ENCODE measurements at places on chromosomes 3 and 15.

DNA sequence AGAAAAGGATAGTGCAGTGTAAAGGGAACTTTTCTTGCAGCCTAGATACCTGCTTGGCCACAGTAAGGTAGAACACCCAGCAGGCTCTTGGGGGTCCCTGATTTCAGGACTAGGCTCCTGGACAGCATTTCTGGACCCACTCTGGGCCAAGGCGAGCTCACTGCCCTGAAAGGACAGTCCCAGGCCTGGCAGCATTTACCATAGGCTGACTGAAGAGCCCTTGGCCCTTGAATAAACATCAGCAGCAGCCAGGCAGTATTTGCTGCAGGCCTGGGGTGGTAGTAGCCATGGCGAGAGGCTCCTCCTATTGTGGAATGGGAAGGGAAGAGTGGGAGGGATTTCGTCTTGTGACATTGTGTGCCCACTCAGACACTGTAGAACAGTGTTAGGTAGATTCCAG lies 529.2 kb downstream of the TUSC7 start:
- DNase-seq = no peak

DNA sequence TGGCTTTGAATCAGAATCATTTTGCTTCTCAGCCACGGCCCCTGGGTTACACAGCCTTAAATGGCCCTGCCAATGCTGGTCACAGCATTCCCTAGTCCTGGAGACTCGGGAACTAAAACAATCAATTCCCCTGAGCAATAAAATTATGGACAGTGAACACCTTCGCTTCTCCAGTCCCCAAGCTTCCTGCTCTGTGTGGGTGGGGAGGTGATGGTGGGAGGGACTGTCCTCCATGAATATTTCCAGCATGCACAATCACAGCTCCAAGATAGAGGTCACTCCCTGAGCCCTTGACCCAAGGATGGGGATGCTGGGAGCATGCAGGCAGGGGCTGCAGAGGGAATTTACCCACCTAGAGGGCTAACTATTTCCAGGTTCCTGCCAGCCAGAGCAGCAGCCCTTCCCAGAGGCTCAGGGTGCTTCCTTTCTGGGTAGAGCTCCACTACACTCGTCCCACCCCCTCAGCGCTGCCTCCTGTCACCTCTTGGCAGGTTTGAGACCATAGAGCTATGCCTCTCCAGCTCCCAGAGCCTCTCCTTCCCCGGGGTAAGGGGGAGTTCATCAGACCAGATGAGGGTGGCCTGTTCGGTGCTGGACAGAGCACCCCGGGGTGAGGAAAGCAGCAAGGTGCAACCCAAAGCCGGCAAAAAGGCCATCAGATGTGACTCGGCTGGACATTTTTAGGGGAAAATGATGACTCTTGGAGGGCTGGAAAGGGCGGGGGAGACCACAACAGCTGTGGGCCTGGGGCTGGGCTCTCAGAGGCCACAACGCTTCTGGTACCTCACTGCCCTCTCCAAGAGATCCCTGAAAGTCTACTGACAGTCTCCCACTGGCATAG lies 14.5 kb upstream of the CCDC33 start:
- no peak for DNase-seq

DNA sequence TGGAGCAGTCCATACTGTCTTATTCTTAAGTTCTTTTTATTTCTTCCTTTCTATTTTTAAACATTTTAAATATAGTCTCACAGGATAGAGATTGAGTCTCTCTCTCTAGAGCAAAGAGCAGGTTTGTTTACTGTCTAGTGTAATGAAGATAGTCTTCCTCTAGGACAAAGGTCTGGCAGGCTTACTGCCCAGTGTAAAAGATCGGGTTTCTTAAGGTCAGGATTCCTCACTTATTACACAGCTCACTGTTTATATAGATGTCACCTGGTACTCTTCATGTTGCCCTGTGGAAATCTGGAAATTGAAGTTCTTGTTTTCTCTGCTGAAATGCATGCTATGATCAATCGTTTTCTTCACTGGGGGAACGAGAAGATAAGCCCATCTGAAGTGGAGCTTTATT lies 76.0 kb downstream of the ZBBX start:
- DNase-seq = no peak

DNA sequence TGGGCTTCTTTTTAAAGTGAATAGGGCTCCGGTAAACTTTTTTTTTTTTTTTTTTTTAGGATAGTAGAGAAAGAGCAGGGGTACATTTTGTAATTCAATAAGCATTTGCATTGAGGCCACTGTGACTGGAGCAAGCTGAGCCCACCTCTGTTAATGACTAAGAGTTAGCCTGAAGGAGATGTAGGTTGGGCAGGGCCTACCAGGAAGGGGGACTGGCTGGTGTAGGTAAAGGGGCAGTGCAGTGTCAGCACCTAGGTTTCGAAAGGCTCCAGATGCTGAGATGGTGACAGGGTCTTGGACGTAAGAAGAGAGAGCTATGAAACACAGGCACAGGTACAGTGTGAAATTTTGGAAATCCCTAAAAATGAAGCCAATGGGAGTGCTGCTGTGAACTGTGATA lies 30.7 kb downstream of the LPP start:
- DNase-seq = no peak

- no peak for DNase-seq
Measured at GRCh38 chr3:8319935-8320634, 181.5 kb upstream of the LMCD1 start.

GRCh38 chr3:47930979-47931378 lies 85.2 kb downstream of the MAP4 start:
- no peak for DNase-seq

GRCh38 chr3:35322070-35322469 lies 317.3 kb upstream of the ARPP21 start:
- no peak for DNase-seq

DNA sequence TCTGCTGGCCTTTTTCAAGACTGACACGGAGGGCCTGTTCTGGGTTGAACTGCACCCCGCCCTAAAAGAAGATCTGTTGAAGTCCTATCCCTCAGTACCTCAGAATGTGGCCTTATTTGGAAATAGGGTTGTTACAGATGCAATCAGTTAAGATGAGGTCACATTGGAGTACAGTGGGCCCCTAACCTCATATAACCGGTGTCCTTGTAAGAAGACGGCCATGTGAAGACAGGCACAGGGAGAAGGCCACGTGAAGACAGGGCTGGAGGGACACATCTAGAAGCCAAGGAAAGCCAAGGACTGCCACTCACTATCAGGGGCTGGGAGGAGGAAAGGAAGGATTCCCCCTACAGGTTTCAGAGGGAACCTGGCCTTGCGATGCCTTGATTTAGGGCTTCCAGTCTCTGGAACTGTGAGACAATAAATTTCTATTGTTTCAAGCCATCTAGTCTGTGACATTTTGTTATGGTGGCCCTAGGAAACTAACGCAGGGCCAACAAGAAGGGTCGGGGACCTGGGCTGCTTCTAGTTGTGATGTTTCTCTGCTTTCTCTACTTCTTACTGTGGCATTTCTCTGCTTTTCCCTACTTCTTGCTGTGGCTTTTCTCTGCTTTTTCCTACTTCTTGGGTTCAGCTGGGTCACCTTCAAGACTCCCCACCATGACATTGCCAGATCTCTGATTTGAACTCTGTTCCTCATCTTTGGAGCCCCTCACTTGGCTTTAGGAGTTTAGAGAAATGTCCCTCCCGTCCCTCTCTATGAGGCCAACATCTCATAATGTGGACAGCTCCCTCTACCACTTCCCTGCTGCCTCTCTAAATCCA lies 4.8 kb upstream of the CCDC174 start:
- DNase-seq = no peak

GRCh38 chr3:99874237-99875002 lies 56.8 kb downstream of the CMSS1 start:
- no peak for DNase-seq

DNA sequence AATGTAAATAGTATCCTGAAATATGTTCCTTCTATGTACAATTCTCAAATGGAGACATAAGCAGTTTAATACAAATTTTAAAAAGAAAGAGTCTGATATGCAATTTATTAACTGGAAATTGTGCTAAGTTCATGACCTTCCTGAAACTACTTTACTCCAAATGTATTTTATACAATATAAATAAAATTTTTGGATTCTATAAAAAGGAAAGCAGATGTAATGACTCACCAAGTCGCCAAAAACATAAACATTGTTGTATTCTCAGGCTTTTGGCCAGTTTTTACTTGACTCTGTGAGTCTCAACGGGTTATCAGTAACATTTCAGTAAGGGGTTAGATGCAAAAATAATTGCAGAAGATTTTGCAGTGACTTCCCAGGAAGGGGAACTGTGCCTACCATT lies 948.2 kb downstream of the EPHA3 start:
- DNase-seq = no peak

- DNase-seq = no peak
Measured at GRCh38 chr15:62378772-62379498, 213.8 kb upstream of the C2CD4B start.

GRCh38 chr3:49482766-49483165 lies 12.7 kb downstream of the DAG1 start:
- no peak for DNase-seq

- DNase-seq = no peak
Measured at GRCh38 chr3:53027254-53027844, 18.5 kb downstream of the SFMBT1 start.

- DNase-seq = no peak
Measured at GRCh38 chr15:39741258-39741657, 41.4 kb downstream of the FSIP1 start.

DNA sequence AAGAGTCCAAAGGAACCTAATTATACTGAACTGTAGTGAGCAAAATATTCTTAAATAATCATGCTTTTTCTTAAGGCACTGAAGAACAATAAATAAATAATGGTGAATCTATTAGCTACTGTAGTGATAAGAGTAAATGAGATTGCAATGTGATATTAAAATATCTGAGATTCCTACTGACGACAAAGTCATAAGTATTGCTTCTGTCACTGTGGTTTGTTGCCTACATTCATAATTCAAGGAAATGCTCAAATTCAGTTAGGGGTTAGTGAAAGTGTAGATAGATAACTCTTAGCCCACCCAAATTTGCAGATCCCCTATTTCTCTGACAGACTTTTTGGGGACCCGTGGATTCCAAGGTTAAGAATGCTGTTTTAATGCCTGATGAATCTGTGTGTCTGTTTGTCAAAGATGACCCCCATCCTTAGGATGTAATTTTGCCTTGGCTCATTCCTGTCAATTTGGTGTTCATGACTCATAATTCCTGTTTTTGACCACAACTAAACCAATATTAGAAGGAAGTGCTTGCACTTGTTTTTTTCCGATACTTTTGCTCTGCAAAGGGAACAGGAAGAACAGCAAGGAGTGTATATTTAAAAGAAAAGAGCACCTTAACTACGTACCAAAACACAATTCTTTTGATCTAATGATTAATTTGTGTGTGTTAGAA lies 86.7 kb downstream of the MAGI1 start:
- no peak for DNase-seq

DNA sequence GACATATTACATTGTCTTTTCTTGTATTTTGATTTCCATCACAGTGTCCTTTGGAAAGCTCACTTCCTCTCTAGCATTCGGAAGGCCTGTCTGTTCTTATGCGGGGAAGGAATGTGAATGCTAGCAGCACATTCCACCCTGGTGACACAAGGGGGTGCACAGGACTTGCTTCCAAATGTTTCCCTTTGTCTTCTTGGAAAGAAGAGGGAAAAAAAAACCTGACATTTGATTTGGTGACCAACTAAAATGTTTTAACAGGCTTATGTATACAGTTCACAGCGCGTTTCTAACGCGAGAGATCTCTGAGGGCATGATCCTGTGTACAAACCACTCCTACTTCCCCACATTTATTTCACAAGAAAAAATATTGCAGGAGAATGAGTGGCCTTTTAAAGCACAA lies 107.6 kb upstream of the FXR1 start:
- DNase-seq = no peak

- no peak for DNase-seq
Measured at GRCh38 chr15:88745696-88746095, 57.5 kb upstream of the ACAN start.

DNA sequence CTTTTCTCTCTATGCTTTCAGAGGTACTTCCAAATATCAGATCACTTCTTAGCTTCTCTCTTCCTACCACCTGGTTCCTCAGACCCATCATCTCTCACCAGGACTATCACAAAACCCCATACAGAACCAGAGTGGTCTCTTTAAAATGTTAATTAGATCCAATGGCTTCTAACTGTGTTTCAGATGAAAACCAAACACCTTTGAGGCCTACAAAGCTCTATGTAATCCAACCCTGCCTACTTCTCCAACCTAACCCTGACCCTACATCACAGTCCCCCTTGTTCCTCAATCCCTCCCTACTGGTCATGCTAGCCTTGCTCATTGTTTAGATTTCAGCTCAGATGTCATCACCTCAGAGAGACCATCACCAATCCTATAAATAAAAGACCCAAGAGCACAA lies 34.8 kb downstream of the SUMF1 start:
- DNase-seq = no peak

DNA sequence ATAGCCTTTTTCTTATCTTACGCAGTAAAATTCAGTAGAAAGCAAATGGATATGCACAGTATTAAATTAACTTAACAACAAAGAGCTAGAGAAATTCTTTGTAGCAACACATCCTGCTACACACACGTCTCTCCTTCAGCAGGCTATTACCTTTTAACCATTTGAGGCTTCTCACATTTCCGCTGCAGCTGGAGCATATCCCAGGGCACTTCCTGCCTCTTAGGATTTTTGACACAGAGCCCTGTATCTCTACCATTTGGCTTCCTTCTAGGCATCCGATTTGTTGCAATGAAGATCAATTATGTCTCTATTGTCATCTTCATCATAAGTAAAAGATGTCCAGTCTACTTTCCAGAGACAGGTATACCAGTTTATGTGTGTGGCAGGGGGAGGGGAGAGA lies 292.4 kb upstream of the CBLB start:
- no peak for DNase-seq

DNA sequence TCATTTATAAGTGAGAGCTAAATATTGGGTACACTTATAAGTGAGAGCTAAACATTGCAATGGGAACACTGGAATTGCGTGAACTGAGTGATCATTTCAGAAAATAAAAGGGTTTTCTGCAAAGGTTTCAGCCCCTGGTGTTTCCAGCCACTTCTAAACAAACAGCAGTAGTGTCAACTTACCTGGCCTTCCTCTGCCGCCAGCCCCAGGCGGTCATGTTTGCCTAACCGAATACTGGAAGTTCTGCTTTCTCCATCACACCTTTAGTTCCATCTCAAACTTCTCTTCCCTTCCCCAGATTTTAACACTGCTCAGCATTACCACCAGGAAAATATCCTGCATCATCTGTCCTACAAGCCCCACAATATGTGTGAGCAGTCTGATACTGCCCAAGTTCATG lies 58.6 kb downstream of the MRPL3 start:
- DNase-seq = no peak
